ENCODE measurements at places on chromosomes 11 and 22.

GRCh38 chr11:19209617-19210370, 8.0 kb upstream of the CSRP3 start:
- DNase-seq: no peak

DNA sequence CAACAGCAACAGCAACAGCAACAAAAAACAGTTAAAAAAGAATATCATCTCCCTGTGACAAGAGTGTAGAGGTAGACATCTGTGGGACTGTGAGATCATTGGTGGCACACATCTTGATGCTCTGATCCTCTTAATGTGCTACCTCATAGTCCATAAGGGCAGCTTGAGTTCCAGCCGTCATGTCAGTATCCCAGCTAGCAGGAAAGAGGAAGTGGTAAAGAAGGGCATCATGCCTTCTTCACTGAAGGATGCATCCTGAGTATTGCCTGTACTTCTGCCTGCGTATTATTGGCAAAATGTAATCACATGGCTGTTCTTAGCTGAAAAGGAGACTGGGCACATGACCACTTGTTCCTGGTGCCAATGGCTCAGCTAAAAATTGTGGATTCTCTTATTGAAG, 314.3 kb downstream of the TBC1D22A start:
- no peak for DNase-seq

DNA sequence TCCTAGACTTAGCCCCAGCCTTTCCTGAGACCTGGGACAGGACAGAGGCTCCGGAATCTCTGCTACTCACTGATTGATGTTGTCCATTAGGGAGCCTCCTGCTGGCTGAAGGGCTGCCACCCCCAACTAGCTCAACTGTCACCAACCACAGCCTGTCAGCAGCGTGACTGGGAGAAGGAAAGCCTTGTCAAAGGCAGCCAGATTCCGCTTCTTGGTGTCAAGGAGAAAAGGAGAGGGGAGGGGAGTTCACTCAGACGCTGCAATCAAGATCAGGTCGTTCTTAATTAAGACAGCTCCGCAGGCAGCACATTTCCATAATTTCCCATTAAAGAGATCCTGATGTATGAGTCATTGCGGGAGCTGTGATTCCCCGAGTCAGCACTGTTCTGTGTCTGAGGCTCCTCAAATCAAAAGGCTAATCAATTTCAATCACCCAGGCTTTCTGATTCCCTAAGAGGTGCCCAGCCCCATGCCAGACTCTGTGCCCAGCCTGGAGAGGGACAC, 152.8 kb upstream of the ZBED5 start:
- DNase-seq: no peak

DNA sequence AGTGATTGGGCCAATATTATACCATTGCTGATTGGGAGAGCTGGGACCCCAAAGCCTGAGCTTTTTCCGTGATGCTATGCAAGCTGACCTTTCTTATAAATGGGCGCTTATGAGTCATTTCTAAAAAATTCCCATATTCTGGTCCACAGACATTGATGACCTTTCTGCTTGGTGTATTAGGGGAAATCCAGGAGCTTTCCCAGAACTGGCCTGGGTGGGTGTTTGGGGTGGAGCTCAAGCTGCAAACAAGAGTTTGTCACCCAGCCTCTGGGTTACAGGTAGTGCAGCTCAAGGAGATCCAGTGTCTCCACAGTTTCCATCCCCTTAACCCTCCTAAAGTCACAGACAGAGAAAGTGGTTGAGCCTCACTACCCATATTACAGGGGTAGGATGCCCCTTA, 67.7 kb downstream of the CCDC81 start:
- no peak for DNase-seq

- no peak for DNase-seq
These were observed 12.0 kb downstream of the KCNJ11 start for GRCh38 chr11:17376493-17376892.

GRCh38 chr11:110295531-110296225, 736 bp downstream of the RDX start:
- DNase-seq: peak; percentile 25

DNA sequence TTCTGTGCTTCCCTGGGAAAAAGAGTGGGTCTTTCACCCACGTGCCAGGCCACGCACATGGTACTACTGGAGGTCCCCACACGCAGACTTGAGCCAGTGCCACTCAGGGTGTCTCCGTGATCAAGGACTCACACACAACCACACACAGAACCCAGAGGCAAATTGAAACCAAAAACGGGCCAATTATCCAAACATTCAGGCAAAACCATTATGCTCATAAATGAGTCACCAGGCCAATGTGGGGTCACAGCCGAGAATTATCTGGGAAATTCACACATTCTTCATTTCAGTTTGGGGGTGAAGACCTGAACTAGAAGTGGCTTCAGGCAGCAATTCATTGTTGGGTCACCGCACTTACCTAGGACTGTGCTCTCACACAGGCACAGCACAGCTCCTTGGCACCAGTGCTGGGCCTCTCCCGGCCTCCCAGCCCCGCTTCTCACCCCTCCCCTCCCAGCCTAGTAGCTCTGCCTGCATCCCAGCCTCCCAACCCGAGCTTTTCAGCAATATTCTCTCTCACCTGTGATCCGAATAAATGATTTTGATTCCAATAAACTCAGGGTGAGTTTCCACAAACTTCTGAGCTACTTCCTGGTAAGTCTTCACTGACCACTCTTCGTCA, 28.0 kb downstream of the ADA2 start:
- DNase-seq: no peak

GRCh38 chr11:60367009-60367408, 11.3 kb upstream of the MS4A7 start:
- DNase-seq: no peak

GRCh38 chr11:127632976-127633680, 632.6 kb upstream of the KIRREL3 start:
- DNase-seq: no peak

DNA sequence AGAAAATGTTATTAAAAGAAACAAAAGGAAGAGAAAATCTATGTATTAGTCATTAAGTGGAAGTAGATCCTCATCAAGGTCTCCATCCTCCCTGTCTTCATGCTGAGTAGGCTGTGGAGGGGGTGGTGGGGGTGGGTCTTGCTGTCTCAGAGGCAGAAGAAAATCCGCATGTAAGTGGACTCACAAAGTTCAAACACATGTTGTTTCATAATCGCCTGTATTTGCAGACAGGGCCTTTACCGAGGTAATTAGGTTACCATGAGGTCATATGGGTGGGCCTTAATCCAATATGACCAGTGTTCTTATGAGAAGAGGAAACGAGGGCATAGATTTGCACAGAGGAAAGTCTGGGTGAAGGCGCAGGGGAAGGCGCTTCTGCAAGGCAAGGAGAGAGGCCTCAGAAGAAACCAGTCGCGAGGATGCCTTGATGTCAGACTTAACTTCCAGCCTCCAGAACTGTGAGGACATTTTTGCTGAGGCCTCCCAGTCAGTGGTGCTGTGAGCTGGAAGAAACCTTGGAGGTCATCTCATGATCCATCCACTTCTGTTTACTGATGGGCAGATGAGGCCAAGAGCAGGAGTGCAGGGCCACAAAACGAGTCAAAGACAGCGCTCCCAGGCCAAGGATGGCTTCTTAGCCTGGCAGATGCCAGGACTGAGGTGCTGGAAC, 49.3 kb upstream of the THY1 start:
- DNase-seq: no peak

GRCh38 chr11:65473278-65473860, 25.5 kb upstream of the MALAT1 start:
- DNase-seq: no peak

GRCh38 chr22:30080805-30081204, 541 bp downstream of the HORMAD2 start:
- DNase-seq: no peak

DNA sequence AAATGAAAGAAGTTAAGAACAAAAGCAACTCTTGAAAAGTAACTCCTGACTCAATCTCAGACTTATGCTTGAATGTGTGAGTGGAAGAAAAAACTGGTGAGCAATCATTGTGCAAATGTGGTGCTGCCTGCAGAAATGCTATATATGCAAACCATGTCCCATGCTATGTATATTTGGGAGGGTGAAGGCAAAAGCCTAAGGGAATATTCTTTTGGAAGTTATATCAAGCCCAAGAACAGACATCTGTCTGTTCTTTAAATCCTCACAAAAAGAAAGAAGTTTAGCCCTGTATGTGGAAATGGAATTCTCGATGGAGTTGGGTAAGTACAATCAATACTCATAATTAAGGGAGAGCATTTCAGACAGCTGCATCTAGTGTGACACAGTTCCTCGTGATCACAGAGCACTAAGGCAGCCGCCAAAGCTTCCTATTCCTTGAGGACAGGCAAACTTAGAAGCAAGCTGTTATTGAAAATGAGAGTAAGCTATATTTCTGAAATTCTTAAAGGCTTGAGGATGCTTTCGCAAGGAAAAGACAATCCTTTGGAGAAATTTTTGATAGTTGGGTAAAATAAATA, 406.5 kb upstream of the CHORDC1 start:
- DNase-seq: no peak
